NCI-H1417 treated with DMSO at 0.1 percent for 48 hours (cell line): ENCODE measurements at places on chromosomes 5 and 9.

- no peak for DNase-seq
Observed at GRCh38 chr5:37501152-37501551, 122.0 kb downstream of the WDR70 start.

DNA sequence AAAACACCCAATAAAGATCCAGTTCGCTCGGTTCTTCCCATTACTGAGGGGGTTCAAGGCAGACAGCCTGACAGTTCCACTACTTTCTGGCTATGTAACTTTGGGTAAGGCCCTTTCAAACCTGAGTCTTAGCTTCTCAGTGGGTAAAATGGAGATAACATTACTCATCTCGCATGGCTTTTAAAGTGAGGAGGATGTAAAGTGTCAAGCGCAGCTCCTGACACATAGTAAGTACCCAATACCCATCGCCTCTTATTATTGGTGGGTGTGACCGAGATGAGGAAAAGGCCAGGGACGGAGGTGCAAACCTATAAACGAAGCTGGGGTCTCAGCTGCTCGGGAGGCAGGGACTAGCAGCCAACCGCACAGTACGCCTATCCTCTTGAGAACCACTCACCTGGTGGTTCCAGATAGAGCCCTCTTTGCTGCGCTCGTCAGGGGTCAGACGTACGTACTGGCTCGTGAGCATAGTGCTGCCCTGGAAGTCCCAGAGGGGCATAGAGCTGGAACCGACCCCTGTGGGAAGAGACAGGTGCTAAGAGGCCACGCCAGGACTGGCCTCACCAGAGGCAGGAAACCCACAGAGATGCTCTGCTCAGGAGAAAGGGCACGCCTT, 584 bp downstream of the LMAN2 start:
- DNase-seq = no peak

DNA sequence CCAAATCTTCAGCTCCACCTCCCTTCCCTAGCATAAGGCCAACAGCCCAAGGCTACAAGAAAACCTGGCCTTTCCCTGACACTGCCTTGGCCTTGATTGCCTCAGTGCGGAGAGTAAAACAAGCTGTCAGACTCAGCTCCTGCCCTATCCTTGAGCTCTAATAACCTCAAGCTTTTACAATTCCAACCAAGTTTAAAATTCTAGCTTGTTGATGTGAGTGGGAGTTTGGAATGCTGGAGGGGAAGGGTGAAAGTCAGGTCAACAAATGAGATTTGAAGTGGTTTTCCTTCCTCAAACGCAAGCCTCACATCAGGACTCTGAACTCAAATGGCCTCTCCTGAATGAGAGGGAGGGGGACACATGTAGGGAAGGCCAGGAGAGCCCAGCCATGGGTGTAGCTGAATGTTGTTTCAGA, 197.0 kb upstream of the VLDLR start:
- no peak for DNase-seq

- DNase-seq = no peak
Observed at GRCh38 chr5:76978869-76979268, 26.0 kb downstream of the CRHBP start.

DNA sequence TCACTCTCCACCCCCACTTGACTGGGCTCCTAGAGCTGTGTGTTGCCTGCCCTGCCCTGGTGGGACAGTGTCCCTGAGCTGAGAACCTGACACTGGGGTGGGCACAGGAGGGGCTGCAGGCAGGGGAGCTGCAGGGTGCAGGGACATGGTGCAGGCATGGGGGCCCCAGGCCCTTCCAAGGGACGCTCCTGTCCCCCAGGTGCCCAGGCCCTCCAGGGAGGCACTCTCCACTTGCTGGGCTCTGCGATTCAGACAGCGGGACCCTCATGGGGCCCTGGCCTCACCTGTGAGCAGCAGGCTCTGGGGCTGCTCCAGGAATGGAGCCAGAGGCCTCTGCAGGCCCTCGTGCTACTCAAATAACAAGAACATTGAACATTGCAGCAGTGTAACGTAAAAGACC, 89.4 kb downstream of the BARX1 start:
- DNase-seq = no peak

DNA sequence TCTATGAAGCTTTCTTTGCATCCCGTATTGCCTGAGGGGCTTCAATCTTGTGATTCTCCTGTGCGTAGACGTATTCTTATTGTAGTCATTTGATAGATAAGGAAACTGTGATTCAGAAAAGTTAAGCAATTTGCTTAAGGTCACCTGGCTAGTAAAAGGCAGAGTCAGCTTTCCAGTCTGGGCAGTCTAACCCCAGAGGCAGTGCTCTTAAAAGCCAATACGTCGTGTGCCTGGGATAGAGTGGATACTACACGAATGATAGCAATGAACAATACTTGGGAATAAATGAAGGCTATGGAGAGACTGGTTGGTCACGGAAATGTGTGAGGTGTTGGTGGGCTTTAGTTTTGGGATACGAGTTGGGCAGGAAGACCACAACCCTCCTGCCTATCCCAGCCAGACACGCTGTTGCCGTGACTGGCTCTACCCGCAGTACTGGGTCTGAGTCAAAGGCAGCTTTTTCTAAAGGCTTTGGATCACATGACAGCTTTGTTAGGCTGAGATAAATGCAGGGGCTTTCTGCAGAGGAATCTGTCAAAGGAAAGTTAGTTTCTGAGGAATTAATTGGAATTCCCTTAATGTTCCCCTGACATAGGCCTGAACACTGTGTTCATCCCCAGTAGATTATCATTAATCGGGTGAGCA, 302.6 kb downstream of the KIF4B start:
- DNase-seq = no peak

- no peak for DNase-seq
Observed at GRCh38 chr5:15376803-15377202, 123.2 kb upstream of the FBXL7 start.

DNA sequence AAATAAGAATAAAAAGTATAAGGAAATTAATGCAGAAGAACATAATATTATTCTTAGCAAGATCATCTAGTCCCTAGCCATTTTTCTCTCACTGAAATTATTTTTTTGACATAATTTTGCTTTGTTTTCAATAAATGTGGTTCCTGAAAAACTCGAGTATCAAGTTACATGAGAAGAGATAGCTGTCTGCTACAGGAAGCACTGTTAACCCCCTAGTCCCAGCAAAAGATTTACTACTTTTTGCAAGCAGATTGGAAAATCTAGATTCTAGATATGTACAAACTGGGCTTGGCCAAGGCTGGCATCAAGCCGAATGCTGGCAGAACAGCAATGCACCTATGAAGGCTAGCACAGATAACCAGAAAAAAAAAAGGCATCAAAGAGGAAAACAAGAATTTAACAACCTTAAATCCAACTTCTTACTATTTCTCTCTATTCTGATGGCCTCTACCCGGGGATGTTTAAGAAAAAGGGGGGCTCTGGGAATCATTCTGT, 21.9 kb upstream of the ISCA1 start:
- no peak for DNase-seq

DNA sequence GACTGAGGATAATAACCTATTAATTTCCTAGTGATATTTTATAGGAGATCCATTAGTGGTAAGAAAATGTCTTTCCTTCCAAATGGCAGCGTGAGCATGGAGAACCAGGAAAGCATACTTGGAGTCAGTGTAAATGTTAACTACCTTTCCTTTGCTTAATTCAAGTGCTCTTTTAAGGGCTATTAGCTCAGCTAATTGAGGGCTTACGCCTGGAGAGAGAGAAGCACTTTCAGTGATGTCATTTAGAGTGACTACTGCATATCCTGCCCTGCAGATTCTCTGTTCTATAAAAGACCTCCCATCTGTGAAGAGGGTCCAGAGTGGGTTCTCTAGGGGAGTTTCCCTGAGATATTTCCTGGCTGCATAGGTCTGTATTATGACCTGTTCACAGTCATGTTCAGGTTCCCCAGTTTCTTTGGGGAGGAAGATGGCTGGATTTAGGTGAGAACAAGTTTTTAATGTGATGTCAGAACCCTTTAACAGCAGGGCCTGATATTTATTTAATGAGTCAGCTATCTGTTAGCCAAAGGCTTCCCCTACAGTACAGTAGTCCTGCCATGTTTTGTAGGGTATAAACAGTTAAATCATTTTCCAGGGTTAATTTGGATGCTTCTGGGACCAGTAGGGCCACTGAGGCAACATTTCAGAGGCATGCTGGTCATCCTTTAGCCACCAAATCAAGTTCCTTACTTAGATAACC, 89.6 kb downstream of the TRIM36 start:
- no peak for DNase-seq

DNA sequence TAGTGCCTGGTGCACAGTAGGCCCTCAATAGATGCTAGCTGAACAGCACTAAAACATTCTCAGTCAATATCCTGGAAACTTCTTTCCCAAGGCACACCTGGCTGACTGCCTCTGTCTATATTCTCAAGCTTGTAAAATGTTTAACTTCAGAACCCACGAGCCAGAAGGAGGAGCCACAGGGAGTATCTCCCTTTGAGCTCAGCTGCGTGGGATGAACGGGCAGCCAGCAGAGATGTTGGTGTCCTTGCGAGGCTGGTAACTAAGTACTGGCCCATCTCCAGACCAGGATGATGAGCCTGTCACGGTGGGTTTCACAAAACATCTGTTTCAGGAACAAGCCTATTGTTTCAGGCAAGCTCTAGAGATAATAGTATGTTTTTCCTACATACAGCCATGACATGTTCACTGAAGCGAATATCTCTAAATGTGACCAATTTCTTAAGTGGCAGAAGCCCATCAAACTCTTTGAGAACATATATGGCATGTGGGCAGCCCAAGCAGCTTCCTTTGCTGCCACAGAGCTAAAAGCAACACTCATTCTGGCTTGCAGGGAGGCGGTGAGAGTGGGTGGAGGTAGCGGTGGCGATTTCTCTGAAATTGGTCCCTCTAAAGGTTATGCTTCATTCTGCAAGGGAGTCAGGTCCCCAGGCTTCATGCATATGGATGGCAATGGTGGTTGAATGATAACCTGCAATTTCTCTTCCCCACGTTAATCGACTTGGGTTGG, 206.2 kb downstream of the TTLL11 start:
- DNase-seq = no peak

- DNase-seq = no peak
Observed at GRCh38 chr5:89081360-89081759, 198.4 kb upstream of the MEF2C start.

GRCh38 chr5:167658889-167659288, 632.6 kb upstream of the WWC1 start:
- DNase-seq = no peak

GRCh38 chr5:68134033-68134668, 81.4 kb upstream of the PIK3R1 start:
- DNase-seq = no peak

DNA sequence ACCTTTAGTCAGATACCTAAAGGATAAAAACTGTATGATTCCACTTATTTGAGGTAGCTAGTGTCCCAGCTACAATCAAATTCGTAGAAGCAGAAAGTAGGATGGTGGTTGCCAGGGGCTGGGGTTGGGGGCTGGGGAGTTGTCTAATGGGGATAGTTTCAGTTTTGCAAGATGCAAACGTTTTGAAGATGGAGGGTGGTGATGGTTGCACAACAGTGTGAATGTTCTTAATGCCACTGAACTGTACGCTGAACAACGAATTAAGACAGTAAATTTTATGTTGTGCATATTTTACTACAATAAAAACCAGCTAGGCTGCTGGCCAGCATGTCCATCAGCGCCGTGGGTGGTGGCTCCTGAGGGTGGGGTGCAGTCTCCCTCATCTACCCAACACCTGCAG, 137.8 kb downstream of the GADD45G start:
- no peak for DNase-seq

- DNase-seq = no peak
Observed at GRCh38 chr5:126056851-126057622, 366.2 kb upstream of the GRAMD2B start.

- no peak for DNase-seq
Observed at GRCh38 chr5:3394891-3395599, 200.6 kb upstream of the IRX1 start.

DNA sequence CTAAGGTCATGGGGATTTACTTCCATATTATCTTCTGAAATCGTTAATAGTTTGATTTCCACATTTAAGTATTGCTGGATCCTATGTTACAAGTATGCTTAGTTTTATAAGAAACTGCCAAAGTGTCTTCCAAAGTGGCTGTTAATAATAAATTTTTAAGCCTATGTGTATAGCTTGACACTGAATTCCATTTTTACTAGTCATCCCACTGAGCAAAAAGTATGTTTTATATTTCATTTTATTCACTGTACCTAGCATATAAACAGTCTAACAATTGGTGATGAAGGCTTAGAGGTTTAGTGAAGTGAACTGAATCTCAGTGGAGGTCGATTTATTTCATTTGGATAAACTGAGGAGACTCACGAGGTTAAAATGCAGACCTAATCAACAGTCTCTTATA, 174.6 kb downstream of the ADAMTS6 start:
- no peak for DNase-seq

DNA sequence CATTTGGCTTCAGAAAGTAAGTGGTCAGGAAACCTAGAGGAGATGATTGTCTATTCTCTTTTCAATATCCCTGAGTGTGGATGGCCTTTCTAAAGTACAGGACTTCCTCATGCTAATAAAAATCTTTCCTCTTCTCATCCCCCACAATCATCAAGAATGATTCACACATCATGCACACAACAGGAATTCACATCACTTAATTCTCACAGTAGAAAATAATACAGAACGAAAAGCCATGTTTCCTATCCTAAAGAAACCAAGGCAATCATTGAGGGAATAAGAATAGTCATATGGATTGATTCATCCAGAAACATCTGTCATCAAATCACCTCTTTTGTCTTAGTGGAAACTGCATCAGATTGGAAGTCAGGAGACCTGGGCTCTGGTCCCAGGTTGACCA, 203.1 kb upstream of the PIK3R1 start:
- no peak for DNase-seq

DNA sequence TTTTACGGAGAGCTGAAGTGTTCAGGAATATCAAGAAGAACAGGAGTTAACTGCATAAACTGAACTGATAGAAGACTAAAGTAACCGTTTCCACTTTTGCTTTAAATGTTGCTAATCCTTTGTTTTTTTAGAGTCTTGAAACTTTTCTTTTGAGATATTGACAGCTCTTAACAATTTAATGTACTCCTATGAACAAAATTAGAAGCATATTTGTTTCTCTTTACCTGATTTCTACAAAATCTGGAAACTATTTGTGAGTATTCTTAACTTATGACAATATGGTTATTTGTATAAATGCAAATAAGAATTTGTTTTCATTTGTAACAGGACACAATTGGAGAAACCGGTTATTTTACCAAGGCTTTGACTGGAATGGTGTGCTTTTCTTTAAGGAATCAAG, 89.5 kb upstream of the FAM120A start:
- DNase-seq = no peak

GRCh38 chr5:180959661-180960060, 29.0 kb upstream of the BTNL3 start:
- no peak for DNase-seq

- DNase-seq = no peak
Observed at GRCh38 chr5:3105581-3105980, 354.1 kb upstream of the IRX2 start.

- DNase-seq = no peak
Observed at GRCh38 chr9:91458906-91459305, 35.3 kb upstream of the NFIL3 start.

- DNase-seq = no peak
Observed at GRCh38 chr5:177089127-177089526, 2.4 kb downstream of the FGFR4 start.

- no peak for DNase-seq
Observed at GRCh38 chr5:95595289-95595931, 24.5 kb upstream of the GPR150 start.

DNA sequence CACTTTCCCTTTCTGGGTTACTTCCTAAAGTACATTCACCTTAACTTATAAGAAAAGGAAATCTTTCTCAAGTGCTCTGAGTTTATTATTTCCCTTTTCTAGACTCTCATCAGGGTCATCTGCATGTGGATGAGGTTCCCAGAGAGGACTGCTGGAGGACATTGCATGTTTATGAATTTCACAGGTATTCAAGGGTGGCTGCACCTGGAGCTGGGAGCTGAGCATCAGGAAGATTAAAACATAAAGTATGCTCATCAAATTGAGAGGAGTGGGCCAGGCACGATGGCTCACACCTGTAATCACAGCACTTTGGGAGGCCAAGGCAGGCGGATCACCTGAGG, 34.7 kb upstream of the PLIN2 start:
- no peak for DNase-seq
